ENCODE measurements at places on chromosomes 5 and 9.
A peak's percentile ranks its signal among the peaks of the same experiment; 100 is the strongest.

GRCh38 chr9:14221558-14221957 lies 92.4 kb downstream of the NFIB start:
- DNase-seq, result no peak

DNA sequence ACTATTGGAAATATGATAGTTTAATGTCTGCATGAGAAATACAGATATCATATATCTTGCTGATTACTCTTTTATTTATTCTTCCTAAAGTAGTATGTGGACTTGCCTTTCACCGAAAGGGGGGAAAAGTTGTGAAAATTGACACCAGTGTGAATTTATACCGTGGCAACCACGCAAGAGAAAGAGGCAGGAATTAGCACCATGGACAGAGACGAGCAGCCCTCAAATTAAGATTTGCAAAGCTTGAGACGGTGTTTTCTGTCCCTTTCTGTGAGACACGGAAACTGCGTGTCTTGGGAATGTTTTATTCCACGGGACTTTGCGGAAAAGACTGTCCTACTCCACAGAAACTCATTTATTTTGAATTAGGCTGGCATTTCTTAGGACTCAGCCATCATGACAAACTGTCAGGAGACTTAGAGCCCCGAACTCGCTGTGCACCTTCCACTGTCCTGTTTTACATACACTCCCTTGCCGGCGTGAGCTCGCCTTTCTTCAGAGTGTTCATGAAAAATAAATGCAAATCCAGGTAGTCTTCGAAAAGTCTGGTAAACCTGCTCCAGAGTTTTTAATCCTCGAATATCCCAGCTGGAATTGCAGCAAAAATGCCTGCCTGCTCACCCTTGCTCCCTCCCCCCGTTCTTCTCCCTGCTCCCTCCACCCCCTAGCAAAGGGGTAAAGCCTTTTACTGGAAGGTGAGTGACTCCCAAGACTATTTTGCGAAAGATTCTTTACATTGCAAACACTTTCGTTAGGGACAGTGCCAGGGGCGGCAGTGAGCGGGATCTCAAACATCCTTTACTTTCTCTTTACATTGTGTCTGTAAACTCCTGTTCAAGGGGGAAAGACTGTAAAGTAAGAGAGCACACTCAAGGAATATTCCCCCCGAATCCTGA lies 3.8 kb upstream of the ELAVL2 start:
- DNase-seq, result no peak

GRCh38 chr5:94623011-94623410 lies 4.5 kb downstream of the SLF1 start:
- no peak for DNase-seq

GRCh38 chr5:169121630-169122420 lies 179.1 kb downstream of the SLIT3 start:
- DNase-seq, result no peak

- no peak for DNase-seq
These were observed 96.3 kb downstream of the CFAP95 start for GRCh38 chr9:69916950-69917349.

GRCh38 chr9:35728041-35728971 lies 3.7 kb downstream of the TLN1 start:
- no peak for DNase-seq

- DNase-seq, result no peak
These were observed 26.6 kb downstream of the MRPL22 start for GRCh38 chr5:154967421-154968024.

GRCh38 chr9:116986015-116986414 lies 298.9 kb downstream of the TRIM32 start:
- DNase-seq, result no peak

- DNase-seq, result no peak
These were observed 140.5 kb downstream of the SLIT3 start for GRCh38 chr5:169160405-169160901.

DNA sequence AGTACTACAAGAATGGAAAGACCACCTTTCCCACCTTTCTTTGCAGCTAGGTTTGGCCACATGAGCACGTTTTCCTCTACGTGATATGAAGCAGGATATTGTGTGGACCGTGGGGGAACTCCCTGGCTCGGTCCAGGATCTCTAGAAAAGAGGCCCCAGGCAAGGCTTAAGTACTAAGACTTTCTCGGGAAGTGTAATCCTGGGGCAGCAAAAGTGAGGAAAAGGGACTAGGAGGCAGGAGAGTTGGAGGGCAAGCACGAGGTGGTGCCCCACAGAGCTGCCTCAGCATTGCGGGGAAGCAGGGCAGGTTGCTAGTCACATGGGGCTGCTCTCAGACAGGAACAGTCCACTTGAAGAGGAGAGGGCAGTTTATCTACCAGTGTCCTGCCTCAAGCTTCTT lies 235.1 kb downstream of the GADD45G start:
- DNase-seq, result no peak

- DNase-seq, result no peak
These were observed 75.1 kb downstream of the MROH2B start for GRCh38 chr5:40995801-40996586.

DNA sequence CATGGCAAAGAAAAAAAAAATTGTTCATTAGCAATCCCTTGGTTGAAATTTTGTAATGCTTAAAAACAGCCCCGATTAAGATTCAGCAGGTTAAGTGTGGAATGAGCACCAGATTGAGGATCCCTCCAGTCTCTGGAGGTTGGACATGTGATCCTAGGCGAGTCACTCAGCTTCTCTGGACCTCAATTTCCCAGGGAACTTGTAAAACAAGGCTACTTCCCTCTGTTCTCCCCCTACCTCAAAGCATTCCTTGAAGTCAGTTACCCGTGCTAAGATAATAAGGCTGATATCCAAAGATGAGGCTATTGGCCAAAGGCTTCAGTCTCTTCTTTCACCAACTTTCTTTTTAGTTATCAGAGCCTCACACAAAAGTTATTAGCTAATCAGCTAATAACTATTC lies 2.9 kb downstream of the KLHL3 start:
- no peak for DNase-seq

- DNase-seq, result no peak
These were observed 7.4 kb upstream of the DAP start for GRCh38 chr5:10768328-10768899.

DNA sequence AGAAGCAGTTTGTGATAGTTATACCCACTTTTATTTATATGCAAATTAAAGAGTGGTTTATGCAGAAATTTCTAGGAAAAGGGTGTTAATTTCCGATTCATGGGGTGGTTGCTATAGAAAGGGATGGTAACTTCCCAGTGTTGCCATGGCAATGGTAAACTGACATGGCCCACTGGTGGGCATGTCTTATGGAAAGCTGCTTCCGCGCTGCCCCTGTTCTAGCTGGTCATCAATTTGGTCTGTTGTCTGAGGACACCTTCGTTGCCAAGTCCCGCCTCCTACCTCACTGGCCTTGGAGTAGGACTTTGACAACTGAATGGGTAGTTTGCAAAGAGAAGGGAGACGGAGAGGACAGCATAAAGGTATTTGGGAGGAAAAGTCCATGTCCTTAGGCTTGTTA lies 74.0 kb upstream of the SMIM23 start:
- peak; percentile 11 for DNase-seq
